ENCODE measurements at places on chromosomes 2 and 18.

GRCh38 chr2:59297816-59298215, 1056.7 kb upstream of the FANCL start:
- DNase-seq = no peak

GRCh38 chr2:197800091-197800490, 4.3 kb upstream of the PLCL1 start:
- DNase-seq = no peak

- no peak for DNase-seq
Measured at GRCh38 chr2:115908731-115909130, 1466.3 kb downstream of the DPP10 start.

GRCh38 chr2:104844807-104845551, 8.9 kb upstream of the POU3F3 start:
- DNase-seq = no peak

GRCh38 chr18:32629981-32630700, 142.7 kb downstream of the KLHL14 start:
- DNase-seq = no peak

GRCh38 chr2:240501531-240501991, 56.2 kb downstream of the ANKMY1 start:
- DNase-seq = no peak

GRCh38 chr2:17068021-17068420, 402.4 kb upstream of the CYRIA start:
- no peak for DNase-seq

- no peak for DNase-seq
Measured at GRCh38 chr18:71105078-71105819, 816.4 kb downstream of the SOCS6 start.

- no peak for DNase-seq
Measured at GRCh38 chr18:45197526-45197970, 417.7 kb upstream of the SLC14A2 start.

DNA sequence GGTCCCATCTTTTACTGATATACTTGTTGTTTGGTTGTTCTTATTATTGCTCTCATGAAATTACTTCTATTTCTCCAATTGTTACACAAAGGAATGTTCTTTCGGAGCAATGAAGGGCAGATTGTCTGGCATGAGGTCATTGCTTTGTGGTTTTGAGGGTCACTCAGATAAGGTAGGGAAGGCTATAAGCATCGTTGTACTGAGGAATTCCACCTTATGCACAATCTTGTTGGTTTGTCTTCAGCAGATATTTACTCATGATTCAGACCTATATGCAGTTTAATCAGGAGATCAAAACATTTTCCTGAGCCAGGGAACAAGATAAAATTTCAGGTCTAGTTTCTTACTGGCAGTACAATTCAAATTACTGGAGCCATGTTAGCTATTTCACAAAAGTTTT, 163.0 kb upstream of the SPHKAP start:
- DNase-seq = no peak

DNA sequence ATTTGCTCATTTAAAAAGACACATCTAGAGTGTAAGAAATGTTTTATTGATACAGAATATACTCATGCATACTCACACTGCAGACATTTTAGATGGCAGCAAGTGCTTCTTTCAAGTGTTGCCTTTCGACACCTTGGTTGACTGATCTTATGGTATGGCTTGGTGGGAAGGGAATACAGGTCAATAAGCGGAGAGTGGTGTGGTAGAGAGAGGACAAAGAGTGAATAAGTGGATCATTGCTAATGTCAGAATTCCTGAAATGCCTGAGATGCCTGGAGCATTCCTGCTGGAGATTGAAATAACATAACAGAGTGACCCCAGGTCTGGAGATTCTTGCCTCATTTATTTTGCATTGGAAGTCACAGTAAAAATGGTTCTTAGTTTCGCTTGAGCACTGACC, 76.7 kb downstream of the RND3 start:
- no peak for DNase-seq

DNA sequence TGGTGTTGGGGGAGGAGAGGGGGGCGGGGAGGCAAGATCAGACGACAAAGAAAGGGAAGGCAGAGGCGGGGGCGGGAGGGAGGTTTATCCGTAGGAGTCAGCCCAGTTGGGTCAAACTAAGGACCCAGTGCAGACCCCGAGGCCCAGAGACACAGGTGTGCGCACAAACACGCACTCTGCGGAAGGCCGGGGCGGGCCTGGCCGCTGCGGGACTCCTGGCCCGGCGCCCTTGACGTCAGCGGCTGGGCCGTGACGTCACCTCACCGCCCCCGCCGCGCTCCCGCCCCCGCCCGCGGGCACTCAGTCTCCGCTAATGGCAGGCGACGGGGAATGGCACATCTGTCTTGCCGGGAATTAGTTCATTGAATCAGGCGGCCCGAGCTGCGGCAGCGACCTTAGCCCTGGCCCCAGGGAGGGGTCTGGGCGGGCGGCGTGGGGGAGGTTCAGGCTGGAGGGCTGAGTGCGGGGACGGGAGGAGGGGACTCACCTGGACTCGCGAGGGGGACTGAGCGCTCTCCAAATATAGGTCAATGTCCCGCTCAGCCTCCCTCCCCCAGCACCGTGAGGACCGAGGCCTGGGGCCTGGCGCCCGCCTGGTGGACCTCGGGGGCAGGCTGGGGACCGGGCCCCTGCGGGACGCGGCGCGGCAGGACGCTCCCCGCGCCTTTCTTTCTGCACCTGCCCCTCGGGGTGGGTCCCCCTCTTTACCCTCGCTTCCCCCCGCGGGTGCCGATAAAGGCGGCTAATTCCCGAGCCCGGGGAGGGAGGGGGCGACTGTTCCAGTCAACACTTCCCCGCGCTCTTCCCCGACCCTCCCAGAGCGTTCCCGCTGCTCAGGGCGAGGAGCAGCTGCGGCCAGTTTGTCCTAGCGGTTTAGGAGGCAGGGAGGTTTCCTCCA, 15.5 kb upstream of the ECEL1 start:
- DNase-seq = no peak

DNA sequence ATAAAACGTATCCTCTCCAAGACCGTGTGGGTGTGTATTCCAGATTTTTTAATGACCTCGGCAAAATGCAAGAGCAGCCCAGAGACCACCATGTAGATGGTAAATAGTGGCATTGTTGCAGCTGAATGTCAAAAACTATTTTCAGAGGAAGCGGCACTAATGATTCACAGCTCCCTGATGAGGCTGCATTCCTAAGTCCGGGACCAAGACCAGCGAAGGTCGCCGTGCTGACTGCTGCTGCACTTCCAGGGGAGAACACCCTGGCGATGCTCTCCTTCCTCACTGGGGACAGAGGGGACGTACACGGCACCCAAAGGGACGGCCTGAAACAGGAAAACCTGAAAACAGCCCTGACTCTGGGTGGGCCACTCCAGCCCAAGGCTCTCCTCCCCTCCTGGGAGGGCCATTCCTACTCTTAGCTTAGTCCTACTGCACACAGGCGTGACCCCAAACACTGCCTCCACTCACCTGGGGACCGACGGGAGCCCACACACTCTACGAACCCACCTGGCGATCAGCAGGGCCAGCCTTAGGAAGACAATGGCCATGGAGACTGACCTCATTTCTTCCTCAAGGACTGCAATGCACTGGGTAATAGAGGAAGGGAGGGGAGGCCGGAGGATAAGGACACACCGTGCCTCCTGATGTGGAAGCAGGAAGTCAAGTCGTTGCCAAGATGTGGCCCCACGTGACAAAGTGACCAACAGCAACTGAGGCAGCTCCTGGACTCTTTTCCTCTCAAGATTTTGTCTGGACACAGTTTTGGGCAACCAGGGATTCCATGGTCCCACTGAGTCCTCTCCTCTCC, 82.8 kb downstream of the ZNF516 start:
- no peak for DNase-seq

DNA sequence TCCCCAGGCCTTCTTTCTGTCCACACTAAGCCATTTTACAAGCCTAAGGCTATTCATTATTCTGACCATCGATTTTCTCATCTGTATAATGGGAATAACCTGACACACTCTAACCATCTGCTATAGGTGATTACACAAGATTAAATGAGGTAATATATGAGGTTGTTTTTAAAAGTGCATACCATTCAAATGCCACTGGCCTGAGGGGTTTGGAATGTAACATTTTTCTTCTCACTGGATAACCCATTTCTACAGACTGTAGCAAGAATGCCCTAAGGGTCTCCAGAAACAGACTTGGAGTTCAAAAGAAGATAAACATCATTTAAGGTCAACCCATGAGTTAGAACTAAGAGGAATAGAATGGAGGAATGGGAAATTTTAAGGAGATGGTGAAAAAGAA, 111.7 kb upstream of the SETBP1 start:
- no peak for DNase-seq

DNA sequence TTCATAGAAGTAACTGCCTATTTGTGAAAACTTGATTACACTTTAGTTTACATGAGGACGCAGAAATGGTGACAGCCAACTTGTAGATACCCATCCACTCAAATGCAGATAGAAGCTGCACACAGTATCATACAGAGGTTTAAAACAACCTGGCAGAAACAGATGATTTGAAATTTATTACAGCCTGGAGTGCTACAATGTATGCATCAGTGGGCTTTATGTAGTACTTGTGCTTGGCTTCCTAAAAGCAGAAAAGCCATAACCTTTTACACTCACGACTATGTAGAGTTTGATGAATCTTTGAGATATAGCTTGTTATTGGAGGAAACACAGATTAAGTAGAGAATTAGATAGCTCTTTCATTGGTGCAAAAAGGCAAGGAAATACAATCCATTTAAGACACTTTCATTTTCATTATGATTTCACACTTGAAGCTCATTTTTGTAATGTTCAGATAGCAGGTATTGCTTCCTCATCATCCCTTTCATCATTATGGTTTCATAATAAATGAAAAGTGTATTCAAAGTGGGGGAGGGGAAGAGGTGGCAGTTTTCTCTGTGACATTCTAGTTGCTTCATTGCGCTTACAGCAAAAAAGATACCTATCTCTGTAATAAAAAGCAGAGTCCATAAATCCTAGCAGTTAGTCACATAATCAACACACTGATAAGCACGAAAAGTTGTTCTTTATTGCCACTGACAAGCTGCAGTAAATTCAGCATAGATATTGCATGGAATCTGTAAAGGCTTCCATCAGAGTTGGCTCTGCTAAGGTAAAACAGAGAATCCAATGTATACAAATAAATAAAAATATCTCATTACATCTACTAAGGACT, 789.8 kb upstream of the FSHR start:
- DNase-seq = no peak

- no peak for DNase-seq
Measured at GRCh38 chr2:199596549-199596948, 138.8 kb upstream of the SATB2 start.

- DNase-seq = no peak
Measured at GRCh38 chr18:58307441-58307840, 263.4 kb downstream of the NEDD4L start.

DNA sequence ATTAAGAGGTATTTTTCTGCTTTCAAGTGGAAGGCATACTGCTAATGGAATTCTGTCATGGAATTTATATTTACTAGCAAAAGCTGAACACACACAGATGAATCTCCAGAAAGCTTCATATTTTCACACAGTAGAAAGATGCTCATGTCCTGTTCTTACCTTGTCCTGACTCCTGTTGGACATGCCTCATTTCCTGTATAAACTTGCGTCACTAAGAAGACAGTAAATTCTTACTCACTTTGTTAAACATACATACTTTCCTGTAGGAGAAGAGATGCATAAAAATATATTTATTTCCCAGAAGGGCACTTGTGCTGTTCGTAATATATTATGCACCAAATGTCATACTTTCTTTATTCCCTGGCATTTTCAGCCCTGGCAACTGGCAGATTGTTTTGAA, 238.3 kb upstream of the RASGRP3 start:
- DNase-seq = no peak

DNA sequence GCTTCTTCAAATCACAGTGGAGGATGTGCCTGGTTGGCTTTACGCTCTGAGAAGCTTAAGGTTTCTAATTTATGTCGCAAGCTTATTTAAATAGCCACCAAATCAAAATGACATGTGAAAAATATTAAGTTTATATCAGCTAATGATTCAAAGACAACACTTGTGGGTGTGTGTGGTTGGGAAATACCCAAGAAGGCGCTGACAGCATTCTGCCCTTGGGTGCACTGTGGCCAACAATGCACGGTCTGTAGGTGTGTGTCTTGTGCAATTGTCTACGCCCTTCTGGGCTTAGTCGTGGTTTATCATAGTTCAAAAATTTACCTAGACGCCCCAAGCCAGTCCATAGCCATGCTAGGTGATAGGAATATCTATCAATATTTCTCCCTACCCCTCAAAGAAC, 60.9 kb downstream of the KCTD1 start:
- DNase-seq = no peak

DNA sequence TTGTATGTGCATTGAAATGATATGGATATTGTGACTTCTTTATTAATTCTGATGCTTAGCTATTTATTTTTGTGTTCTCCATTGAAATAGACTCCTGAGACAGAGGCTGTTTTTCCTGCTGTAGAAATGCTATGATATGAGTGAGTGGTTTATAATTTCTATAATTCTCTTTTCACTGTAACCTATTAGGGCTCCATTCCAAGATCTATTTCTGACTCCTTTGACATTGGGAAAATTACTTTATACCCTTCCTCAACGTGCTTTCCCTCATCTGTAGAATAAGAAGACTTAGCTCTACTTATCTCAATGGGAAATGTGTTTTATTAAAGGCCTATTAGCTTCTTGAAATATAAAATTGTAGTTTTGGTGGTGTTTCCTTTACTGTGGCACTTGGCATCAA, 144.5 kb upstream of the RPRM start:
- DNase-seq = no peak

GRCh38 chr2:47214385-47214784, 59.3 kb upstream of the STPG4 start:
- DNase-seq = no peak

DNA sequence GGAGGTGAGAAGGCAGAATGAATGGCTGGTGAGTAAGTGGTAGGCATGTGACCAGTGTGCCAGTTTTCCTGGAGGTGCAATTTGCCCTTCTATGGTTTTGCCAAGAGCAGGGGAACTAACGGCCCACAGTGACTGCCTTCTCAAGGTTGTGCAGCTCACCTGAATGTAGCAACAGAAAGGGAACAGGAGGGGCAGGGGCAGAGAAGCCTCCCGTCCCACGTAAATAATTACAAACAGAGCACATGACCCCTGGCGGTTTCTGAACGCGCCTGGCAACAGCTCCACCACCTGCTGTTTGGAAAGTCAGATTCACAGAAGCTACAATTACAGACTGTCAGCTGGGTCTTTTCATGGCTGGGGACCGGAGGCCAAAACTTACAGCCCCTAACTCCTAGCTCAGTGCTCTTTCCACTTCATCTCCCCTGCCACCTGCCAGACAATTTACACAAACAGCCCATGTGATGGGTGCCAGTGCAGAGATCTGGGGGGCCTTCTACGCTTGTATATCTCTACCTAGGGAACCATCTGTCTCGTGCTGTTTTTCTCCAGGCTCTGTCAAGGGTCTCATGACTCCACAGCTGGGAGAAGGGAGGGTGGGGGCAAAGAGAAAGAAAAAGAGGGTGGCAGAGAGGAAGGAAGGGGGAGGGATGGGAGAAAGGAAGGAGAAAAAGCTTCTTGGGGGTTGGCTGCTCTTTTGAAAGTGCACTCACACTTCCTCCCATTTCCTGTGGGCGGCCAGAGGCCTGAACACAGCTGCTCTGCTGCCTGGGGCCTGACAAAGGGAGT, 69.6 kb downstream of the POLR1A start:
- peak; percentile 36 for DNase-seq

All from esophagus squamous epithelium (tissue), 5 donors.